ENCODE measurements at places on chromosomes 1 and 21.

DNA sequence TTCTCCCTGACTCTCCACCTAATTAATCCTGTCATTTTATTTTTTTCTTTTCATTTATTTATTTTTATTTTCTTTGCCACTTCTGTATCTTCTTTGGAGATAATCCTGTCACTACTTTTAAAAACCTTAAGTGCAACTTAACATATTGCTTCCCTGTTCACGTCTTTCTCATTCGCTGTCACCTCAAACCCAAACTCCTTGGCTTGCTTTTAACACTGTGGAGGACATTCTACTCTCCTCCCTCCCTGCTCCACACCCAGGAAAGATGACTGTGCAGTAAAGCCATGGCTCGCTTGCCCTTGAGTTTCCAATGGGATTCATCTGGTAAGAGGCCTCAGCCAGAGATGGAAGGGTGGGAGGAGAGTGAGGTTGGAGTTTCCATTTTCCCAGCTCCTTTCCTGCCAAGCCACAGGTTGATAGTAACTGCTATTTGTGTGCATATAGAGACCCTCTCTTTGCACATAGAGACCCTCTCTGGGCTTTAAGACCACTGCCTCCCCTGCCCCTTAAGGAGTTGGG, 6.4 kb upstream of the BRWD1 start:
- DNase-seq, result no peak

DNA sequence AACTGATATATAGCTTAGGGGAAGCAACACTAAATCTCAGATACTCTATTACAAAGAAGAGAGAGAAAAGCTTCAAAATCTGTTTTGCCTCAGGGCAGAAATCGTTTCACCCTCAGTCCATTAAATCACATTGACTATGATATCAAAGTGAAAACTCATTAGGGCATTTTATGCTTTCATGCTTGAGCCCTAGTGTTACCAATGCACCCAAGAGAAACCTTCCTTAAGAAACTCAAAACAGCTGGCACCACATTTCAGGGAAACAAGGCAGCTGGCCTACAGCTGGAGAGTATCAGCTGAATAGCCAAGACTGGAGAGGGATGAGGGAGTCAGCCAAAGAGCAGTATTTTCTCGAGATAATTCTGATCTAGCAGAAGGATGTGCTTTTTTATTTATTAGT, 14.9 kb downstream of the COLGALT2 start:
- DNase-seq, result no peak

DNA sequence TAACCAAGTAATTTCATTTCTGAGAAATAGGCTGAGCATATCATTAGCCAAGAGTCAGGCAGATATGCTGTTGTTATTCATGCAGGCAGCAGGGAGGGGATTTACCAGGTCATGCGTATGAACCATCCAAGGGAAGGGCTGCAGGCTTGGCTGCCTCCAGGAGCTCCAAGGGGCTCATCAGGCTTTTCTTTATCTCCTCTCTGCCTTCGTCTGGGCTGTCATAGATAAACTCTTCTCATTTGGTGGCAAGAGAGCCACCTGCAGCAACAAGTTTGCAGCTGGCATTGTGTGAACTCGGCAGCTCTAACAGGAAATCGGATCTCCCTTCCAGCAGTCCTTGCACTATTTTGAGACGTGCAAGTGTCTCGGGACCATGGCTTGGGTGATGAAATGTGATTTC, 7.5 kb downstream of the CCDC27 start:
- no peak for DNase-seq

- DNase-seq, result no peak
Observed at GRCh38 chr1:233022246-233022645, 71.8 kb downstream of the NTPCR start.

GRCh38 chr1:97802011-97802410, 118.8 kb downstream of the DPYD start:
- no peak for DNase-seq
